ENCODE measurements at places on chromosomes 6 and 20. TPM values are rescaled to one million over a fixed set of nuclear protein-coding genes. Genes with fewer than 3 reads are reported as not detected.

PIGT gene
- 101 TPM for polyA plus RNA-seq

GFRA4 gene
- 0.13 TPM for polyA plus RNA-seq

NQO2 gene
- polyA plus RNA-seq: 88.3 TPM

ZNF334 gene
- polyA plus RNA-seq: 33.9 TPM

RSPH9 gene
- 1.5 TPM for polyA plus RNA-seq

GUCA1A gene
- polyA plus RNA-seq: 0.29 TPM

FARS2 gene
- polyA plus RNA-seq: 20.0 TPM

VWA7 gene
- polyA plus RNA-seq: 7.1 TPM

TRIM38 gene
- polyA plus RNA-seq: 10.8 TPM

ZNF391 gene
- 10.1 TPM for polyA plus RNA-seq

CLIC5 gene
- 189 TPM for polyA plus RNA-seq

BMP2 gene
- 23.2 TPM for polyA plus RNA-seq

PABPC1L gene
- 37.0 TPM for polyA plus RNA-seq

NUDT3 gene
- 20.1 TPM for polyA plus RNA-seq

BPIFB1 gene
- polyA plus RNA-seq: 0.05 TPM
